ENCODE measurements at places on chromosomes 2 and 18.

GRCh38 chr2:211487733-211488132 lies 931.3 kb downstream of the CPS1 start:
- DNase-seq = no peak

- no peak for DNase-seq
These were observed 102.2 kb downstream of the LRRC30 start for GRCh38 chr18:7333025-7333562.

DNA sequence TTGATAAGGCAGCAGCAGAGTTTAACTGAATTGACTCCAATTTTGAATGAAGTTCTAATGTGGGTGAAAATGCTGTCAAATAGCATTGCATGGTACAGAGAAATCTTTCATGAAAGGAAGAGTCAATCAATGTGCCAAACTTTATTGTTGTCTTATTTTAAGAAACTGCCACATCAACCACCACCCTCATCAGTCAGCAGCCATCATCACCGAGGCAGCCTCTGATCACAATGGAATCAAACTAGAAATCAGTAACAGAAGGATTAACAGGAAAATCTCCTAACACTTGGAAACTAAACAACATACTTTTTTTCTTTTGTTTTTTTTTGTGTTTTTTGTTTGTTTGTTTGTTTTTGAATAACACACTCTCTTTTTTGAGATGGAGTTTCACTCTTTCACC lies 9.9 kb downstream of the DNAJC27 start:
- no peak for DNase-seq

- DNase-seq = no peak
These were observed 221.4 kb downstream of the NDUFA10 start for GRCh38 chr2:239803766-239804115.

DNA sequence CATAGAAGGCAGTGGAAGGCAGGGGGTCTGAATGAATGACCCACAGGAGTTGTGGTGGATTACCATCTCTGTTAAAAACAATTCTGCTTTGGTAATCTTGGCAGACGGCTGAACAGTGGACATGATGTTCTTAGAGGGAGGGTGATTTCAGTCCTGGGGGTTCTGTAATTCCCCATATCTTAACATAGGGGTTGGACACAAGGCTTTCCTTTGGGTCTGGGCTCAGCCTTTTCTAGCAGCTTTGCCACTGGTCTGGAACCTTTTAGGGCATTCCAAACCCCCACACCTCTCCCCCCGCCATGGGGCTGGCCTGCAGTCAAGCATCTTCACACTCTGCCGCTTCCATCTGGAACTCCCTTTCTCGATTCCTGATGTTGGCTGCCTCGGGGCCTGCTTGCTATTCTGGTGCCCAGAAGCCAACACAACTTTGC lies 50.3 kb downstream of the RPL37A start:
- no peak for DNase-seq

DNA sequence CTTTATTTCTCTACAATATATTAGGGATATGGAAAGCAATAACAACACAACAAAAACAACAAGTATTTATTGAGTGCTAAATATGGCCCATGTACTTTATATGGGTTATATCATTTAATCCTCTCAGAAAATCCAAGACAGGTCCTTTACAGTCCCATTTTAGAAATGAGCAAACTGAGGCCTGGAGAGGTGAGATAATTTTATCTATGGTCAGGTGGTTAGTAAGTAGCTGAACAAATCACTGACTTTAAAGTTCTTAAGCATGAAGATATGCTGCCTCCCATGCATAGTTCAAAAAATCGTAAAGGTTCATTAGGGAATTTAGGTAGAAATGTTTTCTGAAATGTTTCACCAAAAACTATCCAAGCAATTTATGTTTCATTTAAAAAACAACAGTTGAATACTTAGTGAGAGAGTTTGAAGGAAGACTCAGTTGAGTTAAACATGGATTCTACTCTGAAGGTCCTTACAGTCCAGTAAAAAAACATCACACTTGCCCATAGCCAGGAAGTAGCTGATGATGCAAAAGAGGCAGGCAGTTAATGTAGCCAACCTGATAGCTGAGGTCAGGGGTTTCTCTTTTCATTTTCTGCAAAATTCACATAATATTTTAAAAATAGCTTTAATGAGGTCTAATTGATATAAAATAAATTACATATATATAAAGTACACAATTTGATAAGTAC lies 7.6 kb upstream of the NFE2L2 start:
- DNase-seq = no peak

DNA sequence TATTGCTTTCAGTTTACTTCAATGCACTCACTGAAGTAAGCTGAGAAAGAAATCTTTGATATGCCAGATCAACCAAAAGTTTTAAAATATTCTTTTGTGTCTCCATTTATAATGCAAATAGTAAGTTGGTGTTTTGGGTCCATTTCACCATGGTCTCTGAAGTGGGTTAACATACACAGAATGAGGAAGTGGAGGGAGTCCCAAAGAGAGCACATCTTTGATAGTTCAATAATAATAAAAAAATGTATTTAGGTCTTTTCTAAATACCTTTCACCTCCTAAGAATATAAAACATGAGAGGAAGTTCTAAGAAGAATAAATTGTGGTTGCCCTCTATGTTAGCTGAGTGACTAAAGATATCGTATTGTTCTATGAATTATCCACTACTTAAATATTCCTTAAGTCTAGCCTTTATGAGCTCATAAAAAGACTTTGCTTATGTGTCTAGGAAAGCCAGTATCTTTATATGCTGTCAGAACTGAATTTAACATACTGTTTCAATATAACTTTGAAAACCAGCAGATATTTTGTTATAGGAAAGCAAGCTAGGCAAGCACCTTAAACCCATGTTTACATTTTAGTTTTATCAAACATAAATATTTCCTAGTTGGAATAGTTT lies 148.7 kb upstream of the ZEB2 start:
- DNase-seq = no peak

DNA sequence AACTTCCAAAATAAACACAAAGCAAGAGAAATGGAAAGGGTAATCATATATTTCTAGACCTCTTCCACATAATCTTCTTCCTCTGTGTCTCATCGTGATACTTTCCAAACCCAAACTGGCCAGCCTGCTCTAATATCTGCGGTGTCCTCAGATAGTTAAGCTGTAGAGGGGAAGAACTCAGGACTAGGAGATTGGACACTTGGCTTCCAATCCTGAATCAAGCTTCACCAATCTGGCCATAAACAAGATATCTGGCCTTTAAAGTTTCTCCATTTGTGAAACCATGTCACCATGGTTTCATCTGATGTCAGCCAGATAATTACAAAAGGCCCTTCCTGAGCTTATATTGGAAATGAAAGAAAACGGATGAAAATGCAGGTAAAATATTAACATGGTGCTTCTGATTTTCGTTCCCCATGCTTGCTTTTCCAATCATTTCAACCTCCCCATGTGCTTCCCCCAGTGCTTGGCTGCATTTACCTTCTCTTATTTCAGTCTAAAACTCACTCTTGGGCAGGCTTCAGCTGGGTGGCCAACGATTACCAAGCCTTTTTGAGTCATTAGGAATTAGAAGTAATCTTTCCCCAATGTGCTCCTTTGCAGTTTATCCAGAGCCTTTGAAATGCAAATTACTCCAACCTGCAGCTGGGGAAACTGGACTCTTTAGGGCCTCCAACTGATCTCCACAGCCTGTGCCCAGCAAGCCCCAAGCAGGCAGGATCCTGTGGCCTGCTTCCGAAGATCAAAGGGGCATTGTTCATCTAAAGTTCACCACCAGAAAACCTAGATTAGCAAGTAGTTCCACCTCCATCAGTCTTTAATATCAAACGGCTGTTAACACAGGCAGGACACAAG lies 44.5 kb upstream of the MYCN start:
- DNase-seq = no peak

DNA sequence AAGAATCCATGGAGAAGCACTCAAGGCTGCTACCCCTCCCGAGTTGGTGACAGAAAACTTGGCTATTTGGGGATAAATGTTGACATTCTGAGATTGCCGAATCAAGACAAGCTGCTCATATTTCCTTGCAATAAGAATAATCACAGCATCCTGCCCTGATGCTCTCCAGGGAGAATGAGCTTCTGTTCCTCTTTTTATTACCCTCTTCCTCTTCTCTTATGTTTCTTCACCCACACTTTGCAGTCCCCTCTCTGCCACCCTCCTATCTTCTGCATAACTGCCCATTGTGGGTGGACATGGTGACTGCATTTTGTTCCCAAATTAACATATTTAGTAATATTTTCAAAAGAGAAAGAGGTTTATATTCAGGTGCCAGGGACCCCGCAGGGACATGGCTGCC lies 11.9 kb upstream of the MSGN1 start:
- DNase-seq = no peak

- DNase-seq = no peak
These were observed 6.8 kb downstream of the FBLN7 start for GRCh38 chr2:112144966-112145365.

GRCh38 chr2:171745141-171745540 lies 57.9 kb downstream of the DYNC1I2 start:
- no peak for DNase-seq

- no peak for DNase-seq
These were observed 136.1 kb downstream of the NEDD4L start for GRCh38 chr18:58180172-58180571.

DNA sequence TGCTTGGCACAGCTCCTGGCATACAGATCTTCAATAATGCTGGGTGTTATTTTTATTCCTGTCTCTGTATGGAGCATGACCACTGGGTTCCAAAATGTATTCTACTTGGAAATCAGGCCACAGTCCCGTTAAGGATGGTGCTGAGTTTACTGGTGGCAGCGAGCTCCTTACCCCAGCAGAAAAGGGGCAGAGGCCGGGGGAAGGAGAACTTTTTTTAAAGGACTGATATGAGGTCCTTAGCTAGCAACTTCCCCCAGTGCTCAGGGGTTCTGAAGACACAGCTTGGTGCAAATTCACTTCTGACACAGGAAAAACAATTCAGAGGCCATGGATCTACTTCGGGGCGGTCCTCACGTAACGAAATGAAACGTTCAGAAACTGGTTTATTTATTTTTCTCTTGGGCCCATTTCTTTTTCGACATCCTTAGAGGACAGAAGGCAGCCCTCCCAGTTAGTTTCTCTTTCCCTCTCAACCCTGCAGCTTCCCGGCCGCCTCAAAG lies 872 bp downstream of the RDH14 start:
- DNase-seq = no peak

DNA sequence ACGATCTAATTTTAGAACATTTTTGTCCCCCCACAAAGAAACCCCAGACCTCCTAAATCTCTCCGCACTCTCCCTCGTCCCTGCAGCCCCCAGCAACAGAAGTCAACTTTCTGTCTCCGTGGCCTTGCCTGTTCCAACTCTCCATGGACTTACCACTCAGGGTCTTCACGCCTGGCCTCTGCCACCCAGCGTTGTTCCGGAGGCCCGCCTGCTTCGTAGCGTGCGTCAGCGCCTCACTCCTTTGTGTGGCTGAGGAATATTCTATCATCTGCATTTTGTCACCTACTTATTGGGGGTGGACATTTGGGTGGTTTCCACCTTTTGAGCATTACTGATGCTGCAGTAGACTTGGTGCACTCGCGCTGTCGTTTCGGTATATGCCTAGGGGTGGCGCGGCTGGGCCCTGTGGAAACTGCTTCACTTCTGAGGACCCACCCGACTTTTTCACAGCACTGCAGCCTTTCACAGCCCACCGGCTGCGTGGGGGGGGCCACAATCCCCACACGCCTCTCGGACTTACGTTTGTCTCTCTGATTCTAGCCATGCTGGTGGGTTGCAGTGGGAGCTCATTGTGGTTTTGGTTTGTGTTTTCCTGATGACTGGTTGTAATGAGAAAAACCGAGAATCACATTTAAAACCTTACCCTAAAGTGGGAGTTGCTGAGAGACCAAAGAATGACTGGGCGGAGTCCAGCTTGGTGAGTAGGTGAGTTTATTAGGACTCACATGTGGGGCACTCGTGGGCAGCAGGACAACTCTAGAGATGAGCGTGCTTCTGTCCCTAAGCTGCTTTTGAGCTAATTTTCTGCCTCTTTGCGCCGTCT lies 1.4 kb upstream of the HSBP1L1 start:
- DNase-seq = no peak

DNA sequence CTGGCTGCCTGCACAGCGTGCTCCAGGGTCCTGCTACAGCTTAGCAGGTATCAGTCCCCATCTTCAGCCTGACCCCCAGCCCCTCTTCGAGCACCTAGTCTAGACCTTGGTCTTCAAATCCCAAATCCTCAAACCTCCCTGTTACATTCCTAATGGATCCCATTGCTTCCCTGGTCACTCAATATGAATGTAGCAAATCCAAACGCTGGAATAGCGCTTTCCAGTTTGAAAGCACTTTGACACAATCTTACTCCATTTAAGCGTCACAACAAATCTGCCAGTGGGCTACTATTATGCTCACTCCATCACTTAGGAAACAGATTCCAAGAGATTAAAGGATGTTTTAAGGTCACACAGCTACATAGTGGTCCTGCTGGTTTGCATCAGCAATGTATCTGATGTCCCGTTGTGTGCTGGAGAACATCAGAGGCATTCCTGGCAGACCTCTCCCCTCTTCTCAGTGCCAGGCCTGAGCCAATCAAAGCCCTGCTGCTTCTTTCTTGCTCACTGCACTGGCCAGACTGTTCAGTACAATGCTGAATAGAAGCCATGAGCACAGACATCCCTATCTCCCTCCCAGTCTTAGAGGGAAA lies 11.1 kb upstream of the INO80C start:
- DNase-seq = no peak

DNA sequence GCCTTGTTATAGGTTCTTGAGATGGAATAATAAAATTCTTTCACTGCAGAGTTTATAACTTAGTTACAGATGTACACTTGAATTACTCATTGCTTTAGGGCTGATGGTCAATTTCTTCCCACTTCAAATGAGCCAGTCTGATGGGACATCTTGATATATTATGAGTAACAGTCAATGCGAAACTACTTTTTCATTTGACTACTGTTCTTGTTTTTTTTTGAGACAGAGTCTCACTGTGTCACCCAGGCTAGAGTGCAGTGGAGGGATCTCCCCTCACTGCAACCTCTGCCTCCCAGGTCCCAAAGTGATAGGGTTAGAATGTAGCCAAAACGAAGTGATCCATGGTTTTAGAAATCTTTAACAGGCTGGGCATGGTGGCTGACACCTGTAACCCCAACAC lies 57.1 kb downstream of the ST3GAL5 start:
- no peak for DNase-seq

GRCh38 chr2:237345891-237346640 lies 67.9 kb downstream of the COL6A3 start:
- DNase-seq = peak; percentile 8

DNA sequence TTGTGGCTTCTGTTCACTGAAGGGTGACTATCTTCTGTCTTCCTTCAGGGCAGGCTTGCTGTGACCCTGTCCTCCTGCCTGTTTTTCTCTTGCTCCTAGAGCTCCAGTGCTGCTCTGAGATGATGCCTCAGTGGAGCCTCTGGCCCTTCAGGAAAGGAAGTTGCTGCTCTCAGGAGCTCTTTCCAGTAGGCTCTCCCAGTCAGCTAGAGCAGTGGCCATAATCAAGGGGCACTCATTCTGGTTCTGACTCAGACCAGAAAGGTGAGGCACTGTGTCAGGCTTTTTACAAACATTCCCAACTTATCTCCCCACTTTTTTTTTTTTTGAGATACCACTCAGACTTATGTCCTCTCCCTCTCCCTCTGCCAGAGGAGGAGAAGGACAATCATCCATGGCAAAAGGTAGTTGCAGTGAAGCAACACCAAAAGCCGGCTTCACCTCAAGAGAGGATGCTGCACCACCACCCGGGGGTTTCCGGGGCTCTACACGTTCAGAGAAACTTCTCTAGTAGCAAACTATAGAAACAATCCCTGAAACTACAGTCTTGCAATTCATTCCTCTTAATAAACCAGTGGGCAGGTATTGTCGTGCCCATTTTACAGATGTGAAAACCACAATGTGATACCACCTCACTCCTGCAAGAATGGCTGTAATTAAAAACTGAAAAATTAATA lies 115.4 kb downstream of the ACTR3 start:
- no peak for DNase-seq

- no peak for DNase-seq
These were observed 23.7 kb downstream of the HEATR5B start for GRCh38 chr2:37060446-37060845.

Measured in mammary epithelial cell (primary cell).